ENCODE measurements at places on chromosomes 7 and 10.
A peak's percentile ranks its signal among the peaks of the same experiment; 100 is the strongest.

- DNase-seq: no peak
These were observed 303.5 kb upstream of the MGMT start for GRCh38 chr10:129163531-129163930.

DNA sequence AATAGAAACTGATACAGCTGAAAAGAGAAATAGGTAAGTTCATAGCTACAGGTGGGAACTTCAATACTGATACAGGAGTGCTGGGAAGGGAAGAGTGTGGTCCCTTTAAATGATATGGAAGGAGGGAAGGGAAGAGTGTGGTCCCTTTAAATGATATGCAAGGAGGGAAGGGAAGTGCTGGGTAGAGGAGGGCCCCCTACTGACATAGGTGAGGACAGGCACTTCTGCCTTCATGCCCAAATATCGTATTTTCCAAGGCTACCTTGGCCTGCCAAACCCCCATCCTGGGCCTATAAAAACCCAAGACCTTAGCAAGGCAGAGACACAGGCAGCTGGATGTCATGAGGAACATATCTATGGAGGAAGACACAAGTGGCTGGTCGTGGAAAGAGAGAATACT is 92.3 kb downstream of the MAGI2 start:
- DNase-seq: no peak

- no peak for DNase-seq
These were observed 456.0 kb downstream of the SDK1 start for GRCh38 chr7:3757059-3757458.

- DNase-seq: no peak
These were observed 66.4 kb upstream of the SCIN start for GRCh38 chr7:12504149-12504548.

GRCh38 chr7:42319631-42320030 is 82.6 kb upstream of the GLI3 start:
- no peak for DNase-seq

DNA sequence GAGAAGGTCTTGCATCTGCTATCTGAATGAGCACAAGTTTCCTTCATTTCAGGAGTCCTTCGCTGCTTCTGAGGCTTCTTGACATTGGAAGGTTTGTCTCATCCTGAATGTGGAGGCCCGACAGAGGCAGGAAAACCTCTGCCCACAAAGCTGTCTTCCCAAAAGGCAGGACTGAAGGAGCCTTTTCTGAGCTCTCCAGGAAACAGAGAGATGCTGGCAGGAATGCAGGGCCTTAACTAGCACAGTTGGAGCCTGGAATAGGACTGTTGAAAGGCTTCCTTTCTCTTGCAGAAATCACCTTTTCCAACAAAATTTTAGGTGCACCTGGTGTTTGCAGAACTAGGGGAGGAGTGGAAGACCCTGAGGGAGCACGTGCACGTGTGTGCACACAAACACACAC is 637.4 kb upstream of the MKI67 start:
- DNase-seq: no peak

GRCh38 chr10:78248651-78249464 is 215.2 kb downstream of the RPS24 start:
- no peak for DNase-seq

DNA sequence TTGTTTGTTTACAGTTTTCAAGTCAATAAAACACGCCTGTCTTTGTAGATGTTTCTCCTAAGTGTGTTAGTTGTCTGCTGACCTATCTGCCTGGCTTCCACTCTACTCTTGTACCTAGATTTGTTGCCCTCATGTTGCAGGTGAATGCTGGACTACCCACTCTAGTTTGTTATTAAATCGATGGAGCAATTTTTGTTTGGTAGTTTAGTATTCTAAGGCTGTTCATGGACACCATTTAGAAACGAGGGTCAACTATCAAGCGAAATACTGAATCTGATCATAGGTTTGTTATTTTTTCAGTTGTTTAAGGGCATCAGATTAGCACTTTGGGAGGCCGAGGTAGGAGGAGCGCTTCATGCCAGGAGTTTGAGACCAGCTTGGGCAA is 29.1 kb upstream of the MKLN1 start:
- no peak for DNase-seq

- no peak for DNase-seq
These were observed 55.4 kb downstream of the ARHGAP21 start for GRCh38 chr10:24668247-24668646.

- DNase-seq: no peak
These were observed 72.5 kb downstream of the C10orf143 start for GRCh38 chr10:130038019-130038555.

DNA sequence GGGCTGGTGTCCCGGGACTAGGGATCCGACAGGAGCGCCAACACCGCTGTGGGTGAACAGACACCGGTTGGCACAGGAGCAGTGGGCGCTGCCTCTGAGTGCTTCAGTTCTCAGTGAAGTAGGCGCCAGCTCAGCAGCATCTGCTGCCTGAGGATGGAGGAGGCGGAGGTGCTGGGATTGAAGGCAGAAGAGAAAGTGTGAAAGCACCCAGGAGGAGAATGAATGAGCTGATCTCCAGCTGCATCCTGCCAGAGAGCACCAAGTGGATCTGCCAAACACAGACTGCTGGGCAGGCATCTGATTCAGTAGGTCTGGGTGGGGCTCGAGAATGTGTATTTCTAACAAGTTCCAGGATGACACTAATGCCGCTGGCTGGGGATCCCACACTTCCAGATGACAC is 74.5 kb downstream of the LANCL2 start:
- no peak for DNase-seq

DNA sequence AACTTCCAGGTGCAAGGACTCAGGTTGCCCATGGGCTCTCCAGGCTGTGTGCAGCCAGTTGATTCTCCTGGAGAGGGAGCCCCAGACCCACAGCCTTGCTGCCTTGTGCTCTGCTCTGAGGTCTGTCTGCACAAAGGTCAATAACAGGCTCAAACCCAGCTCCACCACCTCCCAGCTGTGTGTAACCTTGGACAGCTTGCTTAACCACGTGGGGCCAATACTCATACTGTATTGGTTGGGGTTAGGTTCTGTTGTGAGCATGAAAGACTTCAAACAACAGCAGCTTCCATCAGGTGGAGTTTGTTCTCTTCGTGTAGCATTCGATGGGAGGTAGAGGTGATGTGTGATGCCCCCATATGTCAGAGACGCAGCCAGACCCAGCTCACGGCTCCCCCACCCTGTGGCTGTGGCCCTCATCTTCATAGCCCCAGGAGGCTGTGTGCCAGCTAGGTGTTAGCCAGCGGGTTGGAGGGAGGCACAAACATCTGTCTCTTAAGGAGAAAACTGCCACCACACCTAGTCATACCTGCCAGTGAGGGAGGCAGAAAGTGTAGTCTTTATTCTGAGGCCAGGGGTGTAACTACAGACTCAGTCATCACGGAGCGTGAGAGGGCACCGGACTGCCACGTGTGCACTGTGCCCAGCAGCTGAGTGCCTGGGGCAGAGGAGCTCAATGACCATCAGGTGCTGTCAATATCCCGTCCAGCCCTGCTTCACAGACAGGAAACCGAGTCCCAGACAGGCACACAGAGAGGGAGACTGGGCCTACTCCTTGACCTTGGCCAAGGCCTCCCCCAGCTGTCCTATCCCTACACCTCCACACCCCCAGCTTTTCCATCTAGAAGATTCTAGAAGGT is 8.1 kb upstream of the POLD2 start:
- no peak for DNase-seq

DNA sequence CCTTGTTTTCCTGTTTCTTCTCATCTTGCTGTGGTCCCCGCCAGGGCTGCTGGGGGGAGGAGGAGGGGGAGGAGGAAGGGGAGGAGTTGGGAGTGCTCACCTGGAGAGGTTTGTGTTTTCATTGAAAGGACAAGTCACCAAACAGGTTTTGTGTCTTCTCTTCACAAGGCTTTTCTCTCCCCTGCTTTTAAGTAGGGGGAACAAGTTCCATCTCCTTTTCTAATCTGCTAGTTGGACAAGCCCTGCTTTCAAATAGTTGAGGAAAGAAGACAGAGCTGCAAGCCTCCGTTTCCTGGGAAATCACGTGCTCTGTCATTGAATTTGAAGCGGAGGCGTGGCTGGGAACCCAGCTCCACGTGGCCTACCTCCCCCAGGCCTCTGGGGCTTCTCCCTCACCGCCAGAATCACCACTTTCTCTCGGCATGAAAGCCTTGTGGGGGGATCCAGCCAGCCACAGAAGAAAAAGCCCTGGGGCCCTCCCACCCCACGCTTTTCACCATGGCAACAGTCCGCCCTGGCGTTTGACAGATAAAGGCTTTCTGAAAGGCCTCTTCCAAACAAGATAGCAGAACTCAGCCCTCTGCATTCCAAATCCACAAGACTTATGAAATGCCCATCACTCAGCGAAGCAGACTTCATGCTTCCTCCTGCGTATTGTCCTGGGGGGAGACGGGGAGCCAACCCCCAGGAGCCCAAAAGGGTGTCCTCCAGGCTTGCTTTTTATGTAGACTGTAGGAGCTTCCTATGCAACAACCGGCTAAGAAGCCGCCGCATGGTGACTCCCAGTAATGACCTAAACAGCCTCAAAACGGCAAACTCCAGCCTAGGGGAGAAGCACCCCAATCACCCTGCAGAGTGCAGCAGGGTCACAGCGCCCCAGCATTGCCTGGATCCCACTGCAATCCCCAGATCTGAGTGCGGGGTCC is 51.7 kb downstream of the PROSER2 start:
- DNase-seq: peak; percentile 50

DNA sequence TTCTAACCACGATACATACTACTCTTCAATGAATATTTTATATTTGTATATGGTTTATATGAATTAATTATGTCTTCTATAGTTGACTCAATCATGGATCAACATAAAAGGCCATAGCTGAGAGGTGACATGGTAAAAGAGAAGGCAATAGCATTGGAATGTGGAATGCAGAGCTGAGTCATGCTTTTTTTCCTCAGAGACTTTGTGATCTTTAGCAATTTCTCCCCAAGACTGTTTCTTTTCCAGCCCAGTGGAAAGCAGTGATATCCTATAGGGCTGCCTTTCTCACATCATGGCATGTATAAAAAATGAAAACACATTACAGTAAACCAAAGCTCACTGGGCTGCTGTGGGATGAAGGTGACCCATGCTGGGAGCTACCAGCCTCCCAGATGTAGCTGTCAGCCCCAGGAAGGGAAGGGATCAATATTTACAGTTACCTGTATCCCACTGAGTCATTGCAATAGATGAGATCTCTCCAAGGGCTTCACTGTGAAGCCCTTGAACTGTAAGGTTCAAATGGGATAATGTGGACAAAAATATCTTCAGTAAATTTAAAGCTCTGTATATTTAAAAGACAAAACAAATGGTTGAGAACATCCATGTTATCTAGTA is 30.2 kb downstream of the SLC39A12 start:
- no peak for DNase-seq

DNA sequence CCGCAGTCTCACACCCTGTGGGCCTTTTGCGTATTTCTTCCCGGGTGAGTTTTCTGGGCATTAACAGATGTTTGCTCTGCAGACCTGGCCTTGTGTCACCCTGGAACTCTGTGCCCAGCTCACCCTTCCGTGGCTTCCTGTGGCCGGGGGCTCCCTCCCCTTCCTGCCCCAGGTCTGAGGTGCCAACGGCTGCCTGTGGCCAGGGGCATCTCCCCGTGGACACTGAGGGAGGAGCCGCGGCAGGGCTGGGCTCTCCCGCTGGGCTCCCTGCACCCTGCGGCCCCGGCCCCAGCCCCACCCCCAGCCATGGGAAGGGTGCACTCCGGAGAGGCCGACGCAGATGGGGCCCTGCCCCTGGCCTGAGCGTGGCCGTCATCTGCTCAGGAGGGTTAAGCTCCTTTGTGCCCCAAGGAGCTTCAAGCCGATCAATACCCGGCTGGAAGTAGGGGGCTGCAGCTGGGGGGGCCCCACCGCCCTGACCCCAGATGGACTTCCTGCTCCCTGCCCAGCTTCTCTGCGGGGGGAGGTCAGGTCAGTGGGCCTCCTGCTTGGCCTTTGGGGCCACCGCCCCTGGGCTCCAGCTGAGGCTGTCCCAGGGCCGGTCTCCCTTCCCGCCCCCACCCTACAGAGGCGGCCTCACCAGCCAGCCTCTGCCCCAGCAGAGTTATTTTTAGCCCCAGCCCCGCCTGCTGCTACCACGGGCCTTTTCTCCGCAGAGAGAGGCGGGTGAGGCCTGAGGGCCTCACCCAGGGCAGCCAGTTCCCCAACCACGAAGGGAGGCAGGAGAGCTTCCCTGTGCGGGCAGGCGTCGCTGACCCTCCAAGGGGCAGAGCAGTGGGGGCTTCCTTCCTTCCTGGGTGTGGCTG is 24.2 kb downstream of the PWWP2B start:
- no peak for DNase-seq

GRCh38 chr7:118793582-118793981 is 569.1 kb downstream of the ANKRD7 start:
- no peak for DNase-seq

DNA sequence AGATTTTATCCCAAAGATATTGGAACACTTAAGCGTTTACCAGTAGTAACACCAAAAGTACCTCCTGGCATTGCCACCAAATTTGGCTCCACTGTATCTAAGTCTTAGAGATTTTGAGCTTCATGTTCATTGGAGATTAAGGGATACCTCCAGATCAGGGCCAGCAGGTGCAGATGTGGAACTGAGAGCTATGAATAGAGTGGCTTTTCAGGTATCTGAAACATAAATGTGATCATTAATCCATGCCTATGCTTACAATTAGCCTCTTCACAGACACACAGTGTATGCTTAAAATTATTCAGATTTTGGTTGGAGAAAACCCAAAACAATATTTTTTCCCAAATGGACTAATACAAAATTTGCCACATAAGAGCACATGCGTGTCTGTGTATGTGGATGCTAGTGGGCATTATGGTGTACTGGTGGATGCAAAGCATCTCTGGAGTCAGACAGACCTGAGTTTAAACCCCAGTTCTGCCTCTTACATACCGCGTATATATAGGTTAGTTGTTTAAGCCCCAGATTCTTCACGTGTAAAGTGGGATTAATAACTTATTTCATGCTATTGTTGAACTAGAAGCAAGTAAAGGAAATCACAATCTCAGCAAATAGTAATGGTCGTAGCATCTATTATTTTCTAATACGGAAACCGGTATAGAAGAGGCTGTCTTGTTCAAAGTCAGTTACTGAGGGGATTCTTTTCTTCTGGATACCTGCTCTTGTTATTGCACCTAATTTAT is 6.8 kb upstream of the LRRC4 start:
- no peak for DNase-seq

- no peak for DNase-seq
These were observed 143.9 kb downstream of the PAXIP1 start for GRCh38 chr7:154858836-154859537.

GRCh38 chr10:6242089-6242488 is 39.4 kb downstream of the PFKFB3 start:
- no peak for DNase-seq

GRCh38 chr7:11584406-11585031 is 247.5 kb downstream of the THSD7A start:
- no peak for DNase-seq

- no peak for DNase-seq
These were observed 115.9 kb downstream of the MICU1 start for GRCh38 chr10:72509941-72510340.

- no peak for DNase-seq
These were observed 134.7 kb downstream of the ARL5B start for GRCh38 chr10:18793951-18794350.
